ENCODE measurements at places on chromosomes 1 and 21. TPM values are rescaled to one million over a fixed set of nuclear protein-coding genes. Genes with fewer than 3 reads are reported as not detected.
A peak's percentile ranks its signal among the peaks of the same experiment; 100 is the strongest.

DNA sequence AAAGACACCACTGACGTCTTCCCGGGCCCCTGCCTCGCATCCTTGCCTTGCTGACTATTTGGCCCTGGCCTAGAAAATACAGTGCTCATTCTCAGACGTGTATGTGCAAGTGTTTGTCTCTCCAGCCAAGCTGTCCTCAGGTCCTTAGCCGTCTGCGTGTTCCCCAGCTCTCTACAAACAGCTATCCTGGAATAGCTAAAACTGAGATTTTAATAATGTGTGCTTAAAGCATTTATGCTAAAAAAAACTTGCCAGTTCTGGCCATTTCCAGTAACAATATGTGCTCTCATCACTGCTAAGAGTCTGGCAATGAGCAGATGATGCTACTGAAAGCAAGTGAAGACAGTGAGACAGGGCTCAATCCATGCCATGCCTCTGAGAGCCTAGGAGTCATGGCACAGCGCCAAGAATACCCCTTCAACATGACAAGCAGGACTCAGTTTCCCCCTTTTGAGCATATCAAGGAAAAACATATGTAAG lies 55.7 kb downstream of the IRF2BP2 start:
- H3K27me3 ChIP-seq = no peaks in the 10 kb centered on the region
- no peaks in the 10 kb centered on the region for H3K36me3 ChIP-seq
- no peak for DNase-seq
- no peak overlapping the region for H3K27ac ChIP-seq
- H3K4me1 ChIP-seq = no peaks in the 10 kb centered on the region

The DHX9 gene
- 355 TPM for total RNA-seq

DNA sequence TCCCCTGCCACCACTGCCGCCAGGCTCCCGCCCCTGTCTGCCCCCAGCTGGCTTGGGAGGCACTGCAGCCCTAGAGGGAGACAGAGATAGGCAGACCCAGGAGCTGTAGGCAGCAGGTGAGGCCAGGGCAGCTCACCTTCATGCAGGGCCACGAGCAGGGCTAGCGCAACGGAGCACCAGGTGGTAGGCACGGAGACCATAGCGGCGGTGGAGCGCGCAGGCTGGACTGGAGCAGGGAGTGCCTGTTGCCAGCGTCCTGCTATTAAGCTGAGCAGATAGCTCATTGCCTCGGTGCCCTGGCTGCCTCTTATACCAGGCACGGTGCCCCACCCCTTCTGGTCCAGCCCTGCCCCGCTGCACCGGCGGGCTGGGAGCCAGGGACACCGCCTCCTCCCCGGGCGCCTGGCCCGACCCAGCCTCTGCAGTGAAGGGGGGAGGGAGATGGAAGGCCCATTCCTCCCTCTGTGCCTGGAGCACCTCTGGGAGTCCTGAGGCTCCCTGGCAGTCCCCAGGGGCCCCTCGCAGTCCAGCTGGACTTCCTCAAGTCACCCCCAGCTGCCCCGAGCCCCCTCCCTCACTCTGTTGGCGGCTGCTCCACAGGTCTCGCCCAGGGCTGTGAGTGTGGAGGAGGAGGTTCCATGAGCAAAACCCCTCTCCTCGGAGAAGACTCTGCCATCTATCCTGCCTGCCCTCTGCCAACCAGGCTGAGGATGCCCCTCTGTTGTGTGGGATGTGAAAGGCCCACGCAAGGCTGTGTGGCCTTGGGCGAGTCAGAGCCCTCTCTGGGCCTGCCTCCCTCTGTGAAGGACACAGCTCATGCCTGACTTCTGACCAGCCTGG lies at the start of gene EDN2:
Gene EDN2, minus strand, starts transcription at position 282 of the 840 bp plus-strand sequence. Its CDS starts 82 bp downstream, at position 200.
- H3K4me1 ChIP-seq = peaks cover 15% of the 10 kb centered on the region
- H3K27me3 ChIP-seq = peaks cover 15% of the 10 kb centered on the region
- no peak for DNase-seq
- no peaks in the 10 kb centered on the region for H3K36me3 ChIP-seq

DNA sequence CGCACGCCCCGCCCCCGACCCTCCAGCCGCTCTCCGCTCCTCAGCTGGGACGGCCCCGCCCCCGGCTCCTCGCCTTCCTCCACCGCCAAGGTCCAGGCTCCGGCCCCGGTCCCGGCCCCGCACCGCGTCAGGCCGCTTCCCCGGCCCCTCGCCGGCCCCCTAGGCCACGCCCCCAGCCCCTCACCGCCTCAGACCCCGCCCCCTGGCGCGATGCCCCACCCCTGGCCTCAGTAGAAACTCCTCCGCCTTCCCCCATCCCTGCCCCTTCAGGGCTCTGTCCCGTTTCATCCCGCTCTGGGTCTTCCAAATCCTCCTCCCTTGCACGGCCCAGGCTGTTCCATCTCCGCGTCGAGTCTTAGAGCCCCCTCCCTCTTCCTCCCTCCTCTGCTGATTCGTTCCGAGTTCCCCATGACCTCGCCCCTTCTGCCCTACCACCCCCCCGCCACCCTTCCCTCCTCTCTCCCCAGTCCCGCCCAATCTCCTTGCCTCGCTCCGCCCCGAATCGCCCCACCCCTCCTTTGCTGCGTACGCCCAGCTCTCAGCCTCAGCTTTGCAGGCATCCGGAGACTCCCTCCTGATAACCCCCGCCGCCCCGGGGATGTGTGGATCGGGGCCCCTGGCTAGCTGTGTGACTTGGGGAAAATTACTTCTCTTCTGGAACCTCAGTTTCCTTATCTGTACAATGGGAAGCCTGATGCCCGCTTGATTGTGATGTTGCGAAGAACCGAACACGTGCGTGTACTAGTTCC lies 448 bp upstream of the ASAP3 start:
- DNase-seq = peak; percentile 96
- peaks cover 65% of the 10 kb centered on the region for H3K27me3 ChIP-seq
- no peaks in the 10 kb centered on the region for H3K36me3 ChIP-seq

The TMEM59 gene
- 99.3 TPM for total RNA-seq

DNA sequence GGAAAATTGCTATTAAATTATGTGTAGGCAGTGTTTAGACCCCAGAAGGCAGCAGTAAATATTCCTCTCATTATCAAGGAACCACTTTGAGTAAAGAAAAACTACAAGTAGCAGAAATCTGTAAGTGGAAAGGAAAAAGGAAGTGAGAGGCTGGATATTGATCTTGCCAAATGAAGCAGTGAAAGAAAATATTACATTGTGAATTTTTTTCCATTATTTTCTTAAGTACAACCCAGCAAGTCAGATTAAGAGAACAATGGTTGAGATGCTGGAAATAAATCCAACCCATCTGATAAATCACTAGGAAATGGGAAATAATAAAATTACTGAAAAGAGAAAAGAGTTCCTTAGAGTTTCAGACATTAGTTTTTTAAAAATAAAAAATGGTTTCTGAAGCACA lies 106.7 kb downstream of the HMCN1 start:
- no peak for DNase-seq
- no peak overlapping the region for H3K4me3 ChIP-seq

The GFI1 gene
- total RNA-seq = 85.1 TPM

GRCh38 chr1:43947061-43947873 lies 517 bp downstream of the IPO13 start:
- H3K4me3 ChIP-seq = peak overlapping the region; percentile 99
- no peak for DNase-seq
- peak overlapping the region; percentile 97 for H3K27ac ChIP-seq
- peaks cover 22% of the 10 kb centered on the region for H3K36me3 ChIP-seq

DNA sequence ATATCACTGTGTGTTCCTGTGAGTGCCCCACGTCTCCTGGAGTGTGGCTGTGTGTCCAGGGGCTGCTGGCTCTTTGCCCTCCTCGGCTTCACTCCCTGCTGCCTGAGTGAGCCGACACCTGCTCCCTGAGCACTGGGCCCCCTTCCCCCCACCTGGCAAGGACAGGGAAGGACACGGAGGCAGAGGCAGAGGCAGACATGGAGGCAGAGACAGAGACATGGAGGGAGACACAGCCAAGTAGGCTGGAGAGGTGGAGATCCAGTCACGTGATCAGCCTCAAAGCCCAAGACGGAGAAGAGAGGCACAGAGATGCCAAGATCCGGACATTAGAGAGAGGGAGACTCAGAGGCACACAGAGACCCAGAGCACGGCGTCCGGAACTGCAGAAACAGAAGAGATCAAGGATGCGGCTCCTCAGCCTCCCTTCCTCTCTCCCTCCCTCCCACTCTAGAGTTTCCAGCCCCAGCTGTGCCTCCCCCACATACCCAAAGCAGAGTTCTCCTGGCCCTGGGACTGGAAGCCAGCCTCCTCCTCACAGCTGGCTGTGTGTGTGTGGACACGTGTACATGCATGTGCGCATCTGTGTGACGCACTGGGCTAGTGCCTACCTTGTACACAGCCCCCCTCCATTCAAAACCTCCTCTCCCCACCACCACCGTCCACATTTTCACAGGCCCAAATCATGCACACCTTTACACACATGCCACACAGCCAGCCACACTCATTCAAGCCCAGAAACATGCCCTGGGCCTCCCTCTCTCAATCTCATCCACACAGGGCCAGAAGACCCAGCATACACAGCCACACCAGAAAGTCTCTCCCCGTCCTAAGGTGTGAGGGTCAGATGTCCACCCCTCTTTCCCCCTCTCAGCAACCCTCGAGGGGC lies 39.1 kb upstream of the WASF2 start:
- no peak for DNase-seq
- H3K36me3 ChIP-seq = peaks cover 19% of the 10 kb centered on the region
- H3K4me3 ChIP-seq = peak overlapping the region; percentile 71
- H3K27me3 ChIP-seq = no peaks in the 10 kb centered on the region
- H3K4me1 ChIP-seq = peaks cover 48% of the 10 kb centered on the region
- peak overlapping the region; percentile 43 for H3K27ac ChIP-seq

- H3K4me3 ChIP-seq = no peak overlapping the region
- no peaks in the 10 kb centered on the region for H3K4me1 ChIP-seq
- no peaks in the 10 kb centered on the region for H3K36me3 ChIP-seq
- H3K27me3 ChIP-seq = peaks cover 27% of the 10 kb centered on the region
- no peak overlapping the region for H3K27ac ChIP-seq
Measured at GRCh38 chr1:107483949-107484348, 343.1 kb downstream of the NTNG1 start.

The A3GALT2 gene
- not detected for total RNA-seq

- peak overlapping the region; percentile 86 for H3K27ac ChIP-seq
- peaks cover 13% of the 10 kb centered on the region for H3K4me1 ChIP-seq
- no peaks in the 10 kb centered on the region for H3K27me3 ChIP-seq
- H3K4me3 ChIP-seq = peak overlapping the region; percentile 83
- H3K36me3 ChIP-seq = no peaks in the 10 kb centered on the region
- DNase-seq = peak; percentile 69
Measured at GRCh38 chr1:156582388-156583017, 3.0 kb downstream of the TTC24 start.

The DISP1 gene
- 2.0 TPM for total RNA-seq

GRCh38 chr1:21396516-21396915 lies 43.4 kb upstream of the NBPF3 start:
- no peak overlapping the region for H3K4me3 ChIP-seq
- peaks cover 5% of the 10 kb centered on the region for H3K4me1 ChIP-seq
- H3K27ac ChIP-seq = no peak overlapping the region
- no peaks in the 10 kb centered on the region for H3K36me3 ChIP-seq

DNA sequence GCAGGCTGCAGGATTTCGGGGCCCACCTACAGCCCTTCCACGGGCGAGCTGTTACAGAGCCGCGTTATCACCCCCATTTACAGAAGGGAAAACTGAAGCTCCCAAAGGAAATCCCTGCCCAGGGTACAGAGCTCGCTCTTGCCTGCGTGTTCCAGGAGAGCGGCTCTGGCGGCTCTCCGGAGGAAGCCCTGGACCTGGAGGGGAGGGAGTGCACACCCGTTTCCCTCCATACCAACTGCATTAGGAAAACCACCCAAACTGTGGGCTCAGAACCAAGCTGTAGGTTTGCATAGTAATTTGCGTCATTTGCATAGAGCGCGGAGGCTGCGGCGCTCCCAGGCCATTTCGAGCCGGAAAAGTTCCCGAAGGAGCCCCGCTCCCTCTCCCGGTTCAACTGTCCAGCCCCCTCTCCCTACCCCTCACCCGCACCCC lies 24.7 kb upstream of the ADGRB2 start:
- peak overlapping the region; percentile 86 for H3K4me3 ChIP-seq
- no peaks in the 10 kb centered on the region for H3K36me3 ChIP-seq
- peaks cover 4% of the 10 kb centered on the region for H3K27me3 ChIP-seq
- DNase-seq = no peak
- peak overlapping the region; percentile 89 for H3K27ac ChIP-seq

DNA sequence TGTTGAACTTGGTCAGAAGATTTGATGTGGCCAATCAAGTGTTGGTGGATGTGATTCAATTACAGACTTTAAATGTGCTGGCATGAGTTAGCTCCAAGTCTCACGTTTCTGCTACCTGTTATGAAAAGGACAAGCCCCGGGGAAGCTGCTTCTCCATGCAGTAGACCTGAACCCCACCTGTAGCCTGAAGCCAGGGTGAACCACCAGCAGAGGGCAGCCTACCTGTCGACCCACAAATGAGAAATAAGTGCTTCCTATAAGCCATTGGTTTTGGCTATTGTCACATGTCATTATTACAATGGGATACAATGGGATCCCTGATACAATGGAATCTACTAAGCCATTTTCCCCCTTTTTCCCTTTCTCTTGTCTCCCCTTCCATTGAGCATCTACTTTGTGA lies 230.2 kb downstream of the PRDM2 start:
- H3K4me1 ChIP-seq = no peaks in the 10 kb centered on the region
- H3K27ac ChIP-seq = no peak overlapping the region
- H3K36me3 ChIP-seq = no peaks in the 10 kb centered on the region
- H3K27me3 ChIP-seq = peaks cover 10% of the 10 kb centered on the region

DNA sequence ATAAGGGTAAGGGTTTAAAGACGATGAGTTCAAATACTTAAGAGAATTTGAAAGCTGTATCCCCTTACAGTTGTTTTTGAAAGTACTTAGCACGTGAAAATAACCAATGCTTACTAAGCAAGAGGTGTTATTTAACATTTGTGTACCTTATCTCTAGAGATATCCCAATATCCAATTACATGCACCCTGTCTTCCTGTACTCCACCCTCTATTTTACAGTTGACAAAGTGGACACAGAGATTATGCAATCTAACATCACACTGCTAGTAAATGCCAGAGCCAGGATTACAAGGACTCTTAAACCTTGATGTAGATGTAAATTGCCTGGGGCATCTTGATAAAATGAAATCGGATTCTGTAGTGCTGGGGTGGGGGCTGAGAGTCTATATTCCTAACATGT lies 72.0 kb downstream of the GDAP2 start:
- no peak for DNase-seq
- H3K4me3 ChIP-seq = no peak overlapping the region
- no peak overlapping the region for H3K27ac ChIP-seq
- H3K4me1 ChIP-seq = no peaks in the 10 kb centered on the region
- no peaks in the 10 kb centered on the region for H3K27me3 ChIP-seq

DNA sequence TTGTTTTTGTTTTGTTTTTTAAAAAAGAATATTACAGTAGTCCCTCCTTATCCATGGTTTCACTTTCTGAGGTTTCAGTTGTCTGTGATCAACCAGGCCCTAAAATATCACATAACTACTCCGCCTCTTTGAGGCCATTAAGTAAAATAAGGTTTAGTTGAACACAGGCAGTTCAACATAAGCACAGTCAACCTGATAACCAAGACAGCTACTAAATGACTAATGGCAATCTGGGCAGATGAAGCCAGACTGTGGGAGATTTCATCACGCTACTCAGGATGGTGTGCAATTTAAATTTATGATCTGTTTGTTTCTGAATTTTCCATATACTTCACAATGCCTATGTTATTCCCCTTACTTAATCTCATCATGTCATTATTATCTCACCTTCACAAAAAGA lies 30.1 kb downstream of the LDLRAD1 start:
- H3K4me3 ChIP-seq = no peak overlapping the region
- H3K4me1 ChIP-seq = peaks cover 5% of the 10 kb centered on the region
- H3K27ac ChIP-seq = no peak overlapping the region
- peaks cover 1% of the 10 kb centered on the region for H3K27me3 ChIP-seq

The PCAT6 gene
- 1.4 TPM for total RNA-seq

- DNase-seq = no peak
- no peak overlapping the region for H3K4me3 ChIP-seq
- H3K36me3 ChIP-seq = no peaks in the 10 kb centered on the region
- no peak overlapping the region for H3K27ac ChIP-seq
- no peaks in the 10 kb centered on the region for H3K4me1 ChIP-seq
- H3K27me3 ChIP-seq = no peaks in the 10 kb centered on the region
Measured at GRCh38 chr1:56799605-56800400, 19.4 kb downstream of the FYB2 start.

All from activated CD4-positive, alpha-beta T cell treated with anti-CD3 and anti-CD28 coated beads, Interleukin-2, amount 10 ng/mL, durations not matched to agents 24 days and 14 days (primary cell).